ENCODE measurements at places on chromosomes 5 and 9. TPM values are rescaled to one million over a fixed set of nuclear protein-coding genes. Genes with fewer than 3 reads are reported as not detected.
A peak's percentile ranks its signal among the peaks of the same experiment; 100 is the strongest.

GRCh38 chr5:71892641-71893365 is 173.7 kb downstream of the CARTPT start:
- no peak for DNase-seq
- no peaks in the 10 kb centered on the region for H3K4me1 ChIP-seq
- H3K36me3 ChIP-seq: no peaks in the 10 kb centered on the region
- H3K4me3 ChIP-seq: no peak overlapping the region

GRCh38 chr5:122089096-122090013 is 11.3 kb upstream of the LOX start:
- H3K27me3 ChIP-seq: no peaks in the 10 kb centered on the region
- no peak overlapping the region for H3K4me3 ChIP-seq
- peak overlapping the region; percentile 93 for H3K27ac ChIP-seq
- no peaks in the 10 kb centered on the region for H3K36me3 ChIP-seq
- peak; percentile 36 for DNase-seq

- H3K36me3 ChIP-seq: no peaks in the 10 kb centered on the region
- H3K4me3 ChIP-seq: no peak overlapping the region
- H3K27ac ChIP-seq: no peak overlapping the region
- no peak for DNase-seq
- no peaks in the 10 kb centered on the region for H3K4me1 ChIP-seq
These were observed 686.4 kb downstream of the TLE1 start for GRCh38 chr9:81002906-81003305.

GRCh38 chr9:30722065-30722464 is 1662.4 kb upstream of the ACO1 start:
- no peaks in the 10 kb centered on the region for H3K36me3 ChIP-seq
- no peak for DNase-seq
- H3K4me1 ChIP-seq: no peaks in the 10 kb centered on the region

- no peaks in the 10 kb centered on the region for H3K4me1 ChIP-seq
- no peak overlapping the region for H3K4me3 ChIP-seq
- no peak overlapping the region for H3K27ac ChIP-seq
- peak; percentile 47 for DNase-seq
These were observed 313.2 kb downstream of the MLLT3 start for GRCh38 chr9:20309124-20309523.

GRCh38 chr9:134483361-134484184 is 157.3 kb downstream of the RXRA start:
- no peaks in the 10 kb centered on the region for H3K4me1 ChIP-seq
- H3K36me3 ChIP-seq: no peaks in the 10 kb centered on the region
- no peak for DNase-seq
- no peak overlapping the region for H3K4me3 ChIP-seq
- H3K27ac ChIP-seq: no peak overlapping the region

GRCh38 chr9:129023036-129023907 is 4.9 kb downstream of the SH3GLB2 start:
- peak; percentile 96 for DNase-seq
- no peak overlapping the region for H3K27ac ChIP-seq
- H3K36me3 ChIP-seq: no peaks in the 10 kb centered on the region
- no peaks in the 10 kb centered on the region for H3K27me3 ChIP-seq
- H3K4me1 ChIP-seq: peaks cover 16% of the 10 kb centered on the region
- no peak overlapping the region for H3K4me3 ChIP-seq

- H3K4me1 ChIP-seq: no peaks in the 10 kb centered on the region
- H3K27me3 ChIP-seq: no peaks in the 10 kb centered on the region
- H3K4me3 ChIP-seq: no peak overlapping the region
- H3K27ac ChIP-seq: no peak overlapping the region
- DNase-seq: peak; percentile 80
These were observed 52.8 kb downstream of the EXD3 start for GRCh38 chr9:137369911-137370764.

DNA sequence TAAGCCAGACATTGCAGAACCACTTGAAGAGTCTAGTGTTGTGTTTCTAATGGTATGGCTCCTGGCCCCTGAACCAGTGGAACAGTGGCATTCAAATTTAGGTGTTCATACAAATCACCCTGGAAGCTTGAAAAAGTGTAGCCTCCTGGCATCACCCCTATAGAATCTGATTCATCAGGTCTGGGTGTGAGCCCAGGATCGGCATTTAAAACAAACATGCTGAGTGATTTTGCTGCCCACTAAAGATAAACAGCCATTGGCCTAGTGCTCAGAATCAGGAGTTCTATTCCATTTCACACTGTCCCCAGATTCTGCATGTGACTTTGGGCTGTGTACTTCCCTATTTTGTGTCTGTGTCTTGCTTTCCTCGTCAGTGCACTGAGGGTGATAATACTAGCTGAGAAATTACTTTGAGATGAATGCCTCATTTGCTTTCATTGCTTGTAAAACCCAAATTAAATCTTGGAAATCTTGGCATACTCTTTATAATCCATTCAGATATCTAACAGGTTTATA is 241.5 kb upstream of the CLINT1 start:
- no peaks in the 10 kb centered on the region for H3K4me1 ChIP-seq
- peaks cover 4% of the 10 kb centered on the region for H3K27me3 ChIP-seq
- DNase-seq: peak; percentile 43

DNA sequence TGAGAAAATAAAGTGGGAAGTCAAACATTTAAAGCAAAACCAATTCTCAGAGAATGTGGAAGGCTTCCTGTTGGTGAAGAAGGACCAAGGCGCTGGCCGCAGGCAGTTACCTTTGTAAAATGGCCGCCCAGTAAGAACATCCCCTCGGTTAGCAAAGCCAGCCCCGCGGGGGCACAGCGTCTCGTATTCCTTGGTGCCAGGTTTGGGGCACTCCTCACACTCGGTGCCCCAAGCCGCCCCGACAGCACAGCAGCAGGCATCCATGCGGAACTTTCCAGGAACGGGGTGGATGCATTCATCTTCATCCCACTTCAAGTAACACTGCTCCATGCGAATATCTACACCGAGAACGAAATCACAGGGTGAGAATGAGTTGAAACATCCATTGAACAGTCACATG is 192.8 kb downstream of the FBN2 start:
- no peak overlapping the region for H3K27ac ChIP-seq
- no peaks in the 10 kb centered on the region for H3K4me1 ChIP-seq

GRCh38 chr5:180250329-180250728 is 41.3 kb upstream of the RASGEF1C start:
- H3K27ac ChIP-seq: no peak overlapping the region
- DNase-seq: no peak
- no peak overlapping the region for H3K4me3 ChIP-seq
- H3K27me3 ChIP-seq: no peaks in the 10 kb centered on the region
- H3K4me1 ChIP-seq: no peaks in the 10 kb centered on the region

DNA sequence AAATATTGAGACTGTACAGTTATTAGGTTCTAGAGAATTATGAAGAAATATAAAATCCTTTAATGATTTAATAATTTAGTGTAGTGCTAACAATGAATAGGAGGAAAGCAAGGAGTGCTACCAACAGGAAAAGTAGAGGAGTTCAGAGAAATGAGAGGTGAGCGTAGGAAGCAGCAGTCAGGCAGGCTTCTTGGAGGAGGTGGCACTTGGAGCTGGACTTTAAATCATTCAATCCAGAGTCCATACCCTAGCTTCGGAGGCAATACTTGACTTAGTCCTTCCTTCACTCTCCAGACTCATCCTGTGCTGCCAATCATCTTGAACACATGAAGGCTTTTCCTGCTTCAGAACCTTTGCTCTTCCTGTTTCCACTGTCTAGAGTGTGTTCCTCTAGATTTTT is 254.3 kb downstream of the GRIA1 start:
- H3K4me3 ChIP-seq: no peak overlapping the region
- H3K4me1 ChIP-seq: no peaks in the 10 kb centered on the region
- DNase-seq: no peak
- H3K27me3 ChIP-seq: no peaks in the 10 kb centered on the region
- H3K27ac ChIP-seq: no peak overlapping the region
- no peaks in the 10 kb centered on the region for H3K36me3 ChIP-seq

DNA sequence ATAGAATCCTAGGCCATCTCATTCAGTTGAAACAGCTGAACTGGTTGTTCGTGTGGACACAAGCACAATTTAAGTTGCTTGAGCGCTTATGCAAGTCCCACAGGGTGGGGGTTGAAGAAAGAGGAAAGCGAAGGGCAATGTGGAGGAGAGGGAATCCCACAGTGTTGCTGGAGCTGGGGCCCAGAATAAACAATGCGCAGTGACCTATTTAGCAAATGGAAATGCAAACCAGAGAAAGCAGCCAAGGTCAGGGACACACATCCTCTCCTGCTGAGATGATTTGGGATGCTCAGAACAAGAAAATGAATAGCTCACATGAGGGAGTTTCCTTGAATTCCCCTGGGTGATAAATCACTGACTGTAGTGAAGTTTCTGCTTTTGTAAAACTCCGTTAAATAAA is 838.3 kb downstream of the TLE4 start:
- H3K27me3 ChIP-seq: no peaks in the 10 kb centered on the region
- no peaks in the 10 kb centered on the region for H3K4me1 ChIP-seq
- no peak for DNase-seq

DNA sequence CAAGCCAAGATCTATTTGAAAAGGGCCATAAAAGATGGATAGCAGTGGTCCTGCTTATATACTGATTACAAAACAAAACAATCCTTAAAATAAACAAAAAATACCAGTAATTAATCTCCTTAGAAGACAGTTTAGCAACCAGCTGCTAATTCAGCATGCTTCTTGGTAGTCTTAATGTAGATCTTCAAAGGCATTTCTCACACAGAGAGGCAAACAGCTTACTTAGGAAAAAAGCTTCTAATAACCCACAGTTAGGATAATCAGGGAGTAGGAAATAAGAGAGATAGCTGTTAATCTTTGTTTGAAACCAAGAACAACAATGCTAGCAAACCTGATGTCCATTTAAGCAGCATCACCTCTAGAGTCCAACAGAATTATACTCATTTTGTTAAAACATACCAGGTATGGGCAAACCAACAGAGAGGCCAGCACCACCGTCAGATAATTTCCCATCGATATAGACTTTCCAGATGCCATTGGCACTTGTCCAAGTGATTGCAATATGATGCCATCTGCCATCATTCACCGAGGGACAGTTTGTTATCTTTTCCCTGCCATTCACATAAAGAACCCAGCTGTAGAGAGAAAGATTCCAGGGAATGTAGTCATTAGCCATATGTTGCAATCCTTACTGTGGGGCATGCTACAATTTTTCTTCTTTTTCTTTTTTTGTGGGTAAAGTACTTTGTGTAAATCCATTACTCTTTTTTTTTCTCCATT is 105.6 kb upstream of the TXNDC8 start:
- peaks cover 38% of the 10 kb centered on the region for H3K36me3 ChIP-seq
- peak overlapping the region; percentile 88 for H3K27ac ChIP-seq
- no peaks in the 10 kb centered on the region for H3K27me3 ChIP-seq
- H3K4me3 ChIP-seq: no peak overlapping the region
- peak; percentile 27 for DNase-seq
- H3K4me1 ChIP-seq: peaks cover 52% of the 10 kb centered on the region

DNA sequence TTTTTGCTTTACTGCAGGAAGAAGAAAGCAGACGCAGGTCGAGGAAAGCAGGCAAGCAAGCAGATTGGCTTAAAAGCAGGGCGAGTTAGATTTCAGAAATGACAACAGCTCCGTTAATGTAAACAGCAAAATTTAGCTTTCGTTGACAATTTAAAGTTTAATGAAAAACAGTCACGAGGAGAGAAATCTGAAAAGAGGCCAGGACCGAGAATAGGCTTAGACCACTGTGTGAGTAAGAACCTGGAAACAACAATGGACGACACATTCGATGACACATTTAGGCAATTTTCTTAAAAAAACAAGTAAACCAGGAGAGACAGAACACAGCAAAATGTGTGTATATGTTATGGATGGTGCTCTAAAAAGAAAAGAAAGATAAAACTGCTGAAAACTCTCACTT is 155.3 kb downstream of the ISOC1 start:
- no peaks in the 10 kb centered on the region for H3K4me1 ChIP-seq
- H3K4me3 ChIP-seq: no peak overlapping the region
- no peak overlapping the region for H3K27ac ChIP-seq
- H3K27me3 ChIP-seq: no peaks in the 10 kb centered on the region
- no peaks in the 10 kb centered on the region for H3K36me3 ChIP-seq

GRCh38 chr5:136506131-136506530 is 140.8 kb upstream of the TRPC7 start:
- H3K36me3 ChIP-seq: no peaks in the 10 kb centered on the region
- no peak for DNase-seq
- H3K4me3 ChIP-seq: no peak overlapping the region
- H3K4me1 ChIP-seq: no peaks in the 10 kb centered on the region
- H3K27ac ChIP-seq: no peak overlapping the region

- no peaks in the 10 kb centered on the region for H3K36me3 ChIP-seq
- peaks cover 22% of the 10 kb centered on the region for H3K4me1 ChIP-seq
- DNase-seq: peak; percentile 95
- peak overlapping the region; percentile 71 for H3K4me3 ChIP-seq
These were observed 190.0 kb downstream of the FANCC start for GRCh38 chr9:95127249-95128176.

C5orf52 gene
- not detected for total RNA-seq

PCDHB12 gene
- total RNA-seq: 0.59 TPM

AHRR gene
- total RNA-seq: 52.2 TPM

DAP gene
- total RNA-seq: 36.2 TPM
